ENCODE measurements at places on chromosomes 3 and 15.

GRCh38 chr3:141320399-141321108 is 47.8 kb upstream of the ZBTB38 start:
- DNase-seq: no peak

DNA sequence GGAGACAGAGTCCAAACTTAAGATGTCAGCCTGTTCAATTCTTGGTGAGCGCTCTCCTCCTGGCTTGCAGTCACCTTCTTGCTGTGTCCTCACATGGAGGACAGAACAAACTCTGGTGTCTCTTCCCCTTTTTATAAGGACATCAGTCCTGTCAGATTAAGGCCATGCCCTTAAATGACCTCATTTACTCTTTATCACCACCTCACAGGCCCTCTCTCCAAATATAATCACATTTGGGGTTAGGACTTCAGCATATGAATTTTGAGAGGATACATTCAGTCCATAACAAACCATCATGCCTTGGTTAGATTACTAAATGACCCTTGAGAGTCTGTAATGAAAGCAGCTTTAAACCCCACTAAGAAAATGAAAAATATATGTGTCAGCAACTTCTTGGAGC is 175.2 kb downstream of the TAFA4 start:
- no peak for DNase-seq

GRCh38 chr15:78408961-78409360 is 29.1 kb upstream of the IREB2 start:
- no peak for DNase-seq

DNA sequence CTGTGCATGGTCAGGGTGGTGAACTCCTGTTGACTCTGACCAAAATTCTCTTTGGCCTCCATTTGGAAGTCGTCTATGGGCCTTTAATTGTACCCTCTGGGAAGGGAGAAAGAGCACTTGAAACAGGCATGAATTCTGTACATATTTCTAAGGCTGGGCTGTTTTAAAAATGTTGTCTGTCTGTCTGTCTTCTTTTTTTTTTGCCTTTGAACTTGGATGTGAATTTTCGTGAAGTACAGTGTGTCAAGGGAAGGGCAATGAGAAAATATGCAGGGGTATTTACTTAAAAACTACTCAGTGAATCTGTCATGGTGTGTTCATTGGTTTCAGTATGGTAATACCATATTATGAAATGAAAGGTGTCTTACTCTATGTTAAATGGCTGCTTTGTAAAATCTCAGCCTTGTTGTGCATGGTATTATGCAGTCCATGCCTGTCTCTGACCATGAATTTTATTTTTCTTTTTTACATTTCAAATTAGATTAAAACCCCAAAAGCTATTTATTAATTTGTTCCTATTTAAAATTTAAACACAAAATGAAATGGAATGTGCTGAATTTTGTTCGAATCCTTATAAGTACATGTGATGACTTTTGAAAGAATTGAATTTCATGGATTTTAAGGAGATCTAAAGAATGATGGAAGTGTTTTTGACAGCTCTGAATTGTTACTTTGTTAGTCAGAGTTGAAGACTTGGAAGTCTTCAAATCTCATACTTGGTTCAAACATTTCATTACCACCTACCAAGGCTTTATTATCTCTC is 51.1 kb downstream of the RARB start:
- no peak for DNase-seq

GRCh38 chr15:67803996-67804843 is 21.1 kb upstream of the SKOR1 start:
- DNase-seq: no peak

GRCh38 chr15:83078712-83079111 is 11.7 kb upstream of the BTBD1 start:
- DNase-seq: no peak

All from DMS153 (cell line).